GM19239 (cell line): ENCODE measurements at places on chromosomes 1 and 21.

GRCh38 chr1:192826791-192827546 is 18.1 kb downstream of the RGS2 start:
- no peak for DNase-seq

DNA sequence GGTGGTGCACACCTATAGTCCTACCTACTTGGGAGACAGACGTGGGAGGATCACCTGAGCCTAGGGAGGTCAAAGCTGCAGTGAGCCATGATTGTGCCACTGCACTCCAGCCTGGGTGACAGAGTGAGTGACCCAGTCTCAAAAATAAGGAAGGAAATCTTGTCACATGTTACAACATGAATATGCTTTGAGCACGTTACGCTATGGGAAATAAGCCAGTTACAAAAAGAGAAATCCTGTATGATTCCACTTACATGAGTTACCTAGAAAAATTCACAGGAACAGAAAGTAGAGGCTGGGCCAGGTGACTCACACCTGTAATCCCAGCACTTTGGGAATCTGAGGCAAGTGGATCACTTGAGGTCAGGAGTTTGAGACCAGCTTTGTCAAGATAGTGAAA is 6.7 kb upstream of the PADI6 start:
- DNase-seq, result no peak

- no peak for DNase-seq
Observed at GRCh38 chr1:10431070-10431730, 967 bp downstream of the CENPS start.

- no peak for DNase-seq
Observed at GRCh38 chr1:245485996-245486395, 331.2 kb downstream of the KIF26B start.

DNA sequence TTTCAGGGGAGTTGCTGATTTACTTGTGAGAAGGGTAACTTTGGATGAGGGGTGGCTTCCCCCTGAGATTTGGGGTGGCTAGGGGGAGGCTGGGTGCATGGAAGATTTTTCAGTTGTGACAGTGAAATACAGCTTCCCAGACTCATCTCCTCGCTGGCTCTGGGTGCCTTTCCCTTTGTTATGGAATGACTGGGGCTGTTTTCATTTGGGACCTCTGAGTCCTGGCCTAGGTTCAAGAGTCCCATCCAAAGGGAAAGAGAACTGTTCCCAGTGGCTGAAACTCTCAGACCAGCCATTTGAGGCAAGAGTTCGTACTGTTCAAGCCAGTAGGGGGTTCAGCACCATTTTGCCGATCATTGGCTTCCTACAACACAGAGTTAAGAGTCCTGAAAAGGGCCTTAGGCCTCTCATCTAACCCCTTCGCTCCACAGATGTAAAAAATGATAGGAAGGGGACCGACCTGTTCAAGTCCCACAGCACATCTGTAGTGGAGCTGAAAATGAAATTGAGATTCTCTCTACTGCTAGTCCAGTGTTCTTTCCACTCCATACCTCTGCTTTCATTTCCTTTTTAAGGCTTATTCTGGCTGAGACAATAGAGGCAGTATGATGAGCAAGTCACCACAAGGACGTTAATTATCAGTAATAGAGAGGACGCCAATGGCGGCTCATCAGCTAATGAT is 958 bp downstream of the DDR2 start:
- no peak for DNase-seq

GRCh38 chr1:23915466-23915865 is 2.3 kb upstream of the CNR2 start:
- DNase-seq, result no peak

DNA sequence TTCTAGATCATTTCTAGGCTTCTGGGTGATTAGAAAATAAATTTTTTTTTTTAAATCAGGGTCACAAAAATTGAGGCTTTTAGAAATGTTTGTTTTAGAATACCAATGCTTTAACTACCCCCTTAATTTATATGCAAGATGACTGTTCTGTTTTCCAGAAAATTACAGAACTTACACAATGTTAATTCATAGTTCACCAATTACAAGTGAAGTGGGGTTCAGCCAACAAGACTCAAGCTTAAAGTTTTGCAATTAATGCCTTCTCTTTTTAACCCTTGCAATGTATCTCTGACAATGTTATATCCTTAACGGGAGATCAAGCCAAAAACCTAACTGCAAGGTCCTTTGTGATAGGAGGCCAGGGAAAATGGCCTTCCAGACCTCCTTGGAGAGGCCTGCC is 5.6 kb downstream of the PRELP start:
- DNase-seq, result no peak

DNA sequence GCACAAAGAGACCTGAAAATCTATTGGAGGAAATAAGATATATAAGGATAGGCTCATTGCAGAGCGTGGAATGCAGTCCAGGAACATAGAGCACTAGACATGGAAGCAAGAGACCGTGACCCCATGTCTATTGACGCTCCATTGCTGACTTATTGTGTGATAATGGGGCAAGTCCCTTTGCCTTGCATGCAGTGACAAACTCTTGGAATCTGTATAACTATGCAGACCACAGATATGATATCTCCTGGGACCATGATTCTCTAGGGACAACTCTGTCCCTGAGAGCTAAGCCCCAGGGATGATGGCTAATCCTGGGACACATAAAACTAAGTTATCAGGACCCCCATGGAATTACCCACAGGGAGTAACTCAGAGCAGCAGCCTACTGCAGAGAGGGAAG is 73.1 kb upstream of the PRDX6 start:
- no peak for DNase-seq

GRCh38 chr1:212082765-212083406 is 47.3 kb downstream of the DTL start:
- no peak for DNase-seq

- no peak for DNase-seq
Observed at GRCh38 chr1:234288946-234289345, 84.3 kb upstream of the COA6 start.

DNA sequence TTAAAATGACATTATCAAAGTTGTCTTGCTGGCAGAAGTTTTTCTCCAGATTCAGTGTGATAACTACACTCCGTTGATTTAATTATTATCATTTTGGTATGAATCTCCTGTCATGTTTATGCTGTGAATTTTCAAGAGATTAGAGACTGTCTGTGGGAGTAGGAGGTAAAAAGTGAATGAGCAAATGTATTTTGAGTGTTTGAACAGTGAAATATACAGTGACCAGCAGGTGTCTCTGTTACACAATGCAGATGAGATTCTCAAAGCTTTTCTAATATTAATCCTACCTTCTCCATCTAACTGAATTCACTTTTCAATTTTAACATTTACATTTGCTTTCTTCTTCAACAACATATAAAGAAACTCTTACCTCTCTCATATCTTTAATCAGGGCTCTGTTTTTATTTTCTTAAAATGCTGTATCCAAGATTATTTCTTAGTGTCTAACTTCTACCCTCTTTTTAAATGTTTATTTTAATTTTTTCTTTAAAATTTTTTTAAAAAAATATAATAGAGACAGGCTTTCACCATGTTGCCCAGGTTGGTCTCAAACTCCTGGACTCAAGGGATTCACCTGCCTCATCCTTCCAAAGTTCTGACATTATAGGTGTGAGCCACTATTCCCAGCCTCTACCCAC is 20.9 kb upstream of the HSPA13 start:
- no peak for DNase-seq

GRCh38 chr1:169149555-169150286 is 43.2 kb downstream of the ATP1B1 start:
- DNase-seq, result no peak

GRCh38 chr21:13937236-13937635 is 273.5 kb downstream of the LIPI start:
- DNase-seq, result no peak

- no peak for DNase-seq
Observed at GRCh38 chr1:167503626-167504466, 14.5 kb downstream of the CD247 start.
